ENCODE measurements at places on chromosomes 2 and 18.

DNA sequence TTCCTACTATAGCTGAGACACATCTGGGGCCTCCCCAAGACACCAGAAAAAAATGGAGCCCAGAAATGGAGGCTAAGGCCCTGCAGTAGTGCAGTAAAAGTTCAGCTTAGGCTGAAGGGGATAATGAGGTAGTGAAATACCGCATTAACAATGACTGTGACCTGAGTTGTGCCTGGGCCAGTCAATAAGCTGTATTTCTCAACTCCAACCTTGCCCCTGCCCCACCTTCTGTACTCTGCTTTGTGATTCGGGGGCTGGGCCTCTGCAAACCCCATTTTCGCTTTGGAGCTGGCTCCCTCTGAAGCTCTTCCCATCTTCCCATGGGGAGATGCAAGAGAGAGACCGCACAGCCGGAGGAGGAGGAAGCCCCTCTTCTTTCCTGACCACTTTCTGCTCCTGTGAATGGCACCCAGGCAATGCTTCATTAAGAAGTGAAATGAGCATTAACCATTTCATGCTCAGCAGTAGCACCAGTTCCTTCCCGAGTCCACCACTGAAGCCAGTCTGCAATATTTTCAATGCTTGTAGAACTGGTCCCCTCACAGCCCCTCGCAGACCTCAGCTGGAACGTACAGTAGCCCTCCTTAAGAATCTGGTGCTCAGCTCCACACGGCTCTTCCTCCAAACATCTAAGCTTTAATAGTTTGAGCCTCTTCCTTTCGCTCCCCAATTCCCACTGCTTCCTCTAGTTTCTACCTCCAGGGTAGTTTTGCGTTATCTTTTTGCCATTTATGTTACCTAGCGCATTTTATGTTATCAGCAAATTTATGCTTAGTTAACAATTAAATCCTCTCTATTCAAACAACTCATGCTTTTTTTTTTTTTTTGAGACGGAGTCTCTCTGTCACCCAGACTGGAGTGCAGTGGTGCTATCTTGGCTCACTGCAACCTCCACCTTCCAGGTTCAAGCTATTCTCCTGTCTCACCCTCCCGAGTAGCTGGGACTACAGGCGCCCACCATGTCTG, 32.6 kb upstream of the SCYGR1 start:
- no peak for DNase-seq

DNA sequence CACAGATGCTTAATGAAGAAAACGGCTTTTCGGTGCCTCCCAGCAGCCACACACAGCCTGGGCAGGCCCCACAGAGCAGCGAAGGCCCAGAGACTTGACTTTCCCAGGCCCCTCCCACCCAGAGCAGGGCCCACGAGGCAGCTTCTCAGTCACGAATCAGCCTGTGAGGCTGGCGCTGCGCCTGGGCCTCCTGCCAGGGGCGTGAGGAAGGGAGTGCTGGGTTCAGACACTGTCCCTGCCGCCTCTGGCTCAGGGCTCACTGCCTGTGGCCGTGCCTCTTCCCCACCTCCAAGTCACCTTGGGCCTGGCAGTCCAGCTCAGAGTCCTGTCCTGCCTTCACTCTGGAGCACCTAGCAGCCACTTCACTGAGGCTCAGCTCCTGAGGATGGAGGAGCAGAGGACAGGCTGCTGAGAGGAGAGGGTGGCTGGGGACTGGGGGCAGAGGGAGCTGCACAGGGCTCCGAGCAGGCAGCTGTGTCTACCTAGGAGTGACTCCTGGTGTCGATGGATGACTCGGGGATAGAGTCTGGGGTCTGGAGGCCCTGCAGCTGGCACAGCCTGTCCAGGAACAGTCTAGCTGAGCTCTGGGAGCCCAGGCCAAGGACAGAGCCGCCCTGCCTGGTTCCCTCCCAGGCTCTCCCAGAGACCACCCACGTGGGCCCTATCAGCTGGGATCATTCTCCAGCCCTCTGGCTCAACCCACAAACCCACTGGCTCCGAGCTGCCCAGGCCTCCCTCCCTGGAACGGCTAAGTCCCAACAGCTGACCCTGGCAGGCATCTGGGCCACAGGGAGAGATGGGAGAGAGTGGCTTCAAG, 36.4 kb upstream of the FOSL2 start:
- peak; percentile 94 for DNase-seq

- peak; percentile 64 for DNase-seq
Measured at GRCh38 chr2:37877457-37878315, 47.4 kb upstream of the RMDN2 start.

DNA sequence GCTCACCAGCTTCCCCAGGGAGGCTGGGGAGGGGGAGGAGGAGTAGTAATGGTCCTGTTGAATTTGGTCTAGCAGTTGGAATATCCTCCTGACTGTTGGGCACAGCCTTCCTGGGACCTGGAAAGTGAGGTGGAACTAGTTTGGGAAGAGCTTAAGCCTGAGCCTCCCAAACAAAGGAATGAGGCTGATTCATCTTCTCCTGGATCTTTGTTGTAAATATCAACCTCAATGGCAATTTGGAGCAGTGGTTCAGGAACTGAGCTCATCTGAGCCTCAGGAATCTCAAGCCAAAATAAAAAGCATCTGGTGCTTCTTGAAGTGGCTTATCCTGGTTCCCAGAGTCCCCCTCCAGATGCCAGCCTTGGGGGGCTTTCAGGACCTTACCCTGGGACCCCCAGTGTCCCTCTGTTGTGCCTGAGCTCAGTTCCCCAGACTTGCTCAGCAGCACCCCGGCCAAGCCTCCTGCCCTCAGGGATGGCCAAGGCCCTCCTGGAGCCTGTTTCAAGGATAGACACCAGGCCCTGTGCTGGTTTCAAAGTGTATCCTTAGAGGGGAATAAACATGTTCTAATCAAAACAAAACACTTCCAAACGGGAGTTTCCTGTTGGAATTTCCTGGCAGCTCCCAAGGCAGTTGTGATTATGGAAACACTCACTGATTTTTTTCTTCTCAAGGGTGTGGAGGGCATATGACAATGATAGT, 112.6 kb downstream of the DDX1 start:
- DNase-seq: no peak

DNA sequence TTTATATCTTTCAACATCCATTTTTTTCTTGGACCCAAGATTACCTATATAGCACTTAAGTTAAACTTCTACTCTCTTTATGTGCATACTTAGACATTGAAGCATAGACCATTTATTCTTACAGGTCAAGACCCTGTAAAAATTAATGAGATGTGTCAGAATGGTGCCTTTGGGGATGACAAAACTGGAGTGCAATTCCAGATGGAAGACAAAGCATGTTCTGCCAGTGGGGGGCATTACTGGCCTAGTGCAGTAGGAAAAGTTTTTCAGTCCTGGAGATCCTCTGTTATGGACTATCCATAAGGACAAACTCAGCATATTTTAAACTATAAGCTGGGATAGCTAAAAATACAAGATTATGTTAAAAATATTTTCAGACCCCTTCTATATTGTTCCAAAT, 57.8 kb upstream of the MMADHC start:
- peak; percentile 9 for DNase-seq

DNA sequence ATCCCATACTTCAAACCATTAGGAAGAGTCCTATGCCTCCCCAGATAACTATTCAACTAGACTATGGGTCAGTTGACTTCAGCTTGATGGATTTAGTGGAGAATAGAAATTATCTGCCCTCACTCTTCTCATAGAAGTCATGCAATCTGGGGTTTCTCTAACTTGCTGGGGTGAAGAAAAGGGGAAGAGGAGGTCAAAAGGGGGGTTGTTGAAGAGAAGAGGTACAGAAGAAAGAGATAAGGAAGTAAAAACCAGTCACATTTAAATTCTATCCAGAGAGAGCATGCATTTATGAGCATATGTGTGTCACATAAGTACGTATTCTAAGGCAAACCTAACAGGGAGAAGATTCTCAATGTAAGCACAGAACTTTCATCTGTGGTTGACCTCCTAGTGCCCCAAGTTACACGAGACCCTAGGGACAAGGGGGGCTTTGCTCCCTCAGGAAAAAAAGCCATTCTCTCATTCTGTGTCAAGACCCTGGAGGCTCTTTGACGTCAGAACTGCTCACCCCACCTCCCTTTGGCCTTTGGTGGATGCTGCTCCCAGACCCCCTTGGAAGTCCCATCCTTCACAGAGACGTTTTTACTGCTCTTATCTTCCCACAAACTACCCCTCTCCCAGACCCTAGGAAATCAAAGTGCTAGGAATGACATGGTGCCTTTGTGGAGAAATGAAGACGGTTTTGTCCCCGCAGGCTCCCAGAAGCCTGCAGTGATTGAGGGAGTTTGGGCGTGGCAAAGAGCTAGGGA, 236.8 kb upstream of the TNP1 start:
- DNase-seq: no peak

DNA sequence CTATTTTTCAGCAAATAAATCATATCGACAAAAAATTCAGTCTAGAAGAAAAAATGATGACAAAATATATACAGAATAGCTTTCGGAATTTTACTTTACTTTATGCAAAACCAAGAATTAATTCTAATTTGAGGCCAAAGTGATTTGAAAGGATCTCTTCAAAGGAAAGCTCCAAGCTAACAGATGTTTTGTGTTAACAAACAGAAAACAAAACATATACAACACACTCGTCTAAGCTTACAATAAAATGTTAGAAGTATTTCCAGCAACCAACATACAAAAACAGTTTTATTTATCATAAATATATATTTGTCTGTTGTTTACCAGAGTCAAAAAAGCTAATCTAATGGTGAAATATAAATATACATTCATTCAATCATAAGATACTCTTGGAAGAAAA, 118.1 kb upstream of the CHRNA1 start:
- no peak for DNase-seq

DNA sequence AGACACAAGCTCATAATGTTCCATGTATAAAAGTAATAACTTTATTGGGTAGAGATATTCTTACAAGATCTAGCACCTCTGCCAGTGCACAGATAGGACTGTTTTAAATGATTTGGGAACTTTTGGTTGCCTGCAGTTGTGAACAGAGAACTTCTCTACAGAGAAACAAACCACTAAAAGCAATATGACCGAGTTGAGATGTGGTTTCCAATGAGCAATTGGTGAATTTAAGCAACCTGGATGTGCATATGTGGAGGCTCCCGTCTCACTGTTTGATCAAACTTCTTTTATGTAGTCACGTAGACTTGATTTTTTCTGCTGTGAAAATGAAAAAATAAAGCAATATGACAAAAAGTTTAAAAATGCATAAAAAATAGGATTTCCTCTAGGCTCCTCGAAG, 7.8 kb downstream of the SOX11 start:
- DNase-seq: no peak

DNA sequence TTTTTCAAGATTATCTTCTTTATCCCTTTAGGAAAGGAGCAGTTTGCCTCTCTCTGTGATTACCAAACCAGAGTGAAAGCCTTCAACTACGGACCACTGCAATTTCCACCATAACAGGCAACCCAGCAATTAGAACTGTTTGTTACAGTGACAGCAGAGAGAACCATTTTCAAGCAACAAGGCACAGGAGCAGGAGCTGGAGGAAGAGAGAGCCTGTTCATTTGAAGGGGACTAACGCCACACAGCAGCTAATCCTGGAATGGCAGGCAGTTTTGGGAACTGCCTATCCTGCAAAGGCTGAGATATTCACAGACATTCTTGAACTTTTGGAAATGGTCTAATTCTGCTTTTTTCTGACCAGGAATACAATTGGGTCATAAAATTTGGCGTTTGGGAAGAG, 1541.9 kb upstream of the PIK3C3 start:
- peak; percentile 58 for DNase-seq

DNA sequence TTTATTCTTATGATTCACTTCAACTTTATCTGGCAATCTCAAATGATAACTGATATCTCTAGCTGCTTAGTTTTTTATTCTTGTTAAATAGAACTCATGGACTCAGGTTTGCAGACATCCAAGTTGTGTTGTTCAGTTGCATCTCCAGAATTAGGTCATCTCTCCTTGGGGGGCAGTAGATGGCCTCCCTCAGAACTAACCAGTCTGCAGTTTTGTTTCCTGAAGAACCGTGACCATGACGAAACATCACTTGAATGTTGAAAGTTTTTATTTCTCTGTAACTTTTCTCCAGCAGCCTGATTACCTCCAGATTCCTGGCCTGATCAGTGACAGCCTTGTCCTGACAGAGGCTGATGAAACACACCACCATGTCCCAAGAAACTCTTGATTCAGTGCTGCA, 321.5 kb downstream of the GALNT13 start:
- no peak for DNase-seq
